ENCODE measurements at places on chromosomes 6 and 20.

- DNase-seq = no peak
These were observed 376.7 kb downstream of the CDH26 start for GRCh38 chr20:60334911-60335310.

GRCh38 chr20:14672066-14672465, 334.7 kb upstream of the FLRT3 start:
- DNase-seq = no peak

GRCh38 chr6:17565399-17565798, 34.7 kb upstream of the FAM8A1 start:
- no peak for DNase-seq

DNA sequence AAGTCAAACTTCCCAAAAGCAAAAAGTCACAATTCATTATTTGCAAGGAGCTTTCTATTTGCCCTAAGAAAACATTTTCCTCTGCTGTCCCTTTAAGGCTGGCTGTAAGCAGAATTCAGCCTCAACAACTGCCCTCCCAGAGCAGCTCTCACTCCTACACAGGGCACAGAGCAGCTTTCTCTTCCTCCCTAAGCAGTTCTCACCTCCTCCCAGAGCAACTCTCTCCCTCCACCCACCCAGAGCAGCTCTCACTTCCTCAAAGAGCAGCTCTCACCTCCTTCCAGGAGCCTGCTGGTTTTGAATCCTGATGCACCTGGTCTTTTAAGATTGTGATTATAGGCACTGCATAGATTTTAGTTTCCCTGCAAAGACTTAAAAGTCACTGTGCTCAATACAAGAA, 120.6 kb upstream of the TMEM181 start:
- DNase-seq = no peak

GRCh38 chr6:45436544-45437438, 59.1 kb upstream of the SUPT3H start:
- DNase-seq = no peak

- DNase-seq = no peak
These were observed 14.9 kb downstream of the FYN start for GRCh38 chr6:111858347-111858746.

- no peak for DNase-seq
These were observed 142.3 kb downstream of the LY86 start for GRCh38 chr6:6730831-6731230.

DNA sequence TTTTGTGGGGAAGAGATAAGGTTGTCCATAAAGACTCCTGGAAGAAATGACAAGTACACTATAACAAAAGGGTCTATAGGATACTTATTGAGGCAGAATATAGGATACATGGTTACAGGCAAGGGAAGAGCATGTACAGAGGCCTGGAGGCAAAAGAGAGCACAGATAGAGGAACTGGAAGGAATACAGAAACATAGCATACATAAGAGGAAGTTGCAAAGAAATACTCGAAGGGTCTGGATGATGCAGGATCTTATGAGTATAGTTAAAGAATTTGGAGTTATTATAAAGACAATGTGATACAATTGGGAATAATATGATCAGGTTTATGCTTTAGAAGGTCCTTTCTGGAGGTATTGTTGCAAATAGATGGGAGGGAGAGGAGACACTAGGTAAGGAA, 592.7 kb upstream of the POU3F2 start:
- no peak for DNase-seq

- DNase-seq = no peak
These were observed 46.3 kb upstream of the RPS6KA2 start for GRCh38 chr6:166673309-166673708.
